ENCODE measurements at places on chromosomes 12 and 14. TPM values are rescaled to one million over a fixed set of nuclear protein-coding genes. Genes with fewer than 3 reads are reported as not detected.

- DNase-seq, result peak; percentile 71
Observed at GRCh38 chr12:105740970-105741725, 397.6 kb downstream of the NUAK1 start.

CATSPERB gene
- 0.37 TPM for total RNA-seq

DPY19L2 gene
- total RNA-seq, result 51.0 TPM

DNA sequence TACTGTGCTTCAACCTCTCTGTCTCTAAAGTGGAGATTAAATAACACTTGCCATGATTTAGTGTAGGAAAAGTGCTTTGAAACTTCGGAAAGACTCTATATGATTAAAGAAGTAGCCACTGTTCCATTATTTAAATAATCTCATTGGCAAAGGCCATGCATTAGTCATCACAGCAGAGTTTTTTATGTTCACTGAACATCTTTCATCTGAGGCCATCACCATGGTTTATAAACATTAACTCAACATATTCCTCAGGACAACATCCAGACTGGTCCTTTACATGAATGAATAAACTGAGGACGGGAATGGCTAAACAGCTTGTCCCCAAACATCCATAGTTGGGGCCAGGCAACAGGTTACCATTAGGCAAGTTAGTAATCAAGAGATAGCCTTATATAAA, 124.6 kb upstream of the FRMD6 start:
- no peak for DNase-seq

KIF21A gene
- total RNA-seq, result 55.3 TPM

DNA sequence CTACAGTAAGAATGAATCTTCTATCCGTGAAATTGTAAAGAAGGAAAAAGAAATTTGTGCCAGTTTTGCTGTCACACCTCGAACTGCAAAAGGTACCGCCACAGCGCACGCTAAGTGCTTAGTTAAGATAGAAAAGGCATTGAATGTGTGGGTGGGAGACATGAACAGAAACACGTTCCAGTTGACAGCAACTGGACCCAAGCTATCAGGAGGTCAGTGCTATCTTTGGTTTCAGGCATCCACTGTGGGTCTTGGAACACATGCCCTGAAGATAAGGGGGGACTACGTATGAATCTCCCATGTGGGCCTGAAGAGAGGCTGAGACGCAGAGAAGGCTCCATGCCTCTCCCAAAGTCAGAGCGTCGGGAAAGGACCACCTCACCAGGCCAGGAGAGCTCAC, 9.8 kb downstream of the IFFO1 start:
- peak; percentile 11 for DNase-seq

SLC25A47 gene
- not detected for total RNA-seq

DNA sequence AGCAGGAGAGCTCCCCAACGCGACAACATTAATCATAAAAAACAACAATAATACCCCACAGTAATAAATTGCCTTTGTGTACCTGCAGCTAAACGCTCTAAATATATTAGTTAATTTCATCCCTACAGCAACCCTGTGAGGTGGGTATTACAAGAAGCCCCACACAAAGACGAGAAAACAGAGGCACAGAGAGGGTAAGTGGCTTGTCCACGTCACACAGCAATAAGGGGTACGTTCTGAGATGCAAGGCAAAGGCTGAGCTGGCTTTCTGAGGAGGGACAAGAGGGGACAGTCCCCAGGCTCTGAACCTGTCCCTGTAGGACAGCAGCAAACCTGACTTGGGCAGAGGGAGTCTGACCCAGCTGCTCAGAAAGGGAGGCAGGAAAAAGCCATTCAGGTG, 78.2 kb downstream of the NCOR2 start:
- DNase-seq, result no peak

DNA sequence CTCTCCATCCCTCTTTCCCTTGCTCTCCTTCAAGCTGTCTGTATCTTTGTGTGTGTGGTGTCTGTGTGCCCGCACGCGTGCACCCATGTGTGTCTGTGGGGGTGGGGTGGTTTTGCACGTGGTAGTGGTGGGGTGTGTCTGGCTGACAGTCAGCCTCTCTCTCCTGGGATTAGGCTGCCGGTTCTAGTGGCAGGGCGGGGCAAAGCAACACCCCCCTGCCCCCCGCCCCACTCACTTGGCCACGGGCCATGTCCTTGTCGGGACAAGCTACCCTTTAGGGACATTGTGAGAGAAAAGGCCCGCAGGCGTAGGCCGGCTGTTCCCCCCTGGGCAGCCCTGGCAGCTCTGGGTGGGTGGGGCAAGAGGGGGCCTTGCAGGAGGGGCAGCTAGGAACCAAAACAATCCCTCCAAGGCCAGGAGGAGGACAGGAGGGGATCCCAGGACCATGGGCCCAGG, 182.6 kb downstream of the ALG10 start:
- DNase-seq, result no peak

DNA sequence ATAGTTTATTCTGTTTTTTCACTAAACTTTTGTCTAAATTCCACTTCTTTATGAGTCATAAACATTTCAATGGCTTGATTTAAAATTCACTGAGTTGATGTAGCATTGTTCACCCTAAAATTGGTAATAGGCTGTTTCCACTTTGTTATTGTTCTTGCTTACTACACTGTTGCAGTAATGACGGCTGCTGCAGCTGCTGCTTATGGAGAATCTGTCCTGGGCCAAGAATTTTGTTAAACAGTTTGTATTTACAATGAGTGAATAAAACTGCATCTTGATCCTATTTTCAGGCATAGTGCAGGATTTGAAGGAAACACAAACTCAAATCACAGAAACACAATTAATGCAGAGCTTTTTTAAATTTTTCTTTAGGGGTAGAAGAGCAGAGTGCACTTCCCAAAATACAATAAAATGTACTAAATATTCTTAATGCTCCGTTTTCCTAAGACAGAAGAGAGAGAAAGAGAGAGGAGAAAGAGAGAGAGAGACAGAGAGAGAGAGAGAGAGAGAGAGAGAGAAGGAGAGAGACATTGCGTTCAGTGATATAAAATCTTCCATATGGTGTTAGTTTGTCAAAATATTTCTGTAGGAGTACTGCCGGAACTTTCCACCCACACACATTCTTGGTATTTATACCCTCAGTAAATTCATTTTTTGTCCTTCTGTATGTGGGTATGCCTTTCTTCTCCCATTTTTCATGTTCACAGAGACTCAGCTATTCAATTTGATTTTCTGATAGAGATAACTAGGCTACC, 266.4 kb downstream of the LRFN5 start:
- DNase-seq, result no peak

GRCh38 chr14:37585971-37586796, 8.9 kb downstream of the FOXA1 start:
- DNase-seq, result no peak

AVPR1A gene
- total RNA-seq, result 1.9 TPM

PLEKHG7 gene
- total RNA-seq, result not detected

GRCh38 chr12:65765436-65765813, 58.9 kb upstream of the HMGA2 start:
- DNase-seq, result no peak

- DNase-seq, result no peak
Observed at GRCh38 chr14:74515891-74516412, 22.4 kb downstream of the ISCA2 start.

DNA sequence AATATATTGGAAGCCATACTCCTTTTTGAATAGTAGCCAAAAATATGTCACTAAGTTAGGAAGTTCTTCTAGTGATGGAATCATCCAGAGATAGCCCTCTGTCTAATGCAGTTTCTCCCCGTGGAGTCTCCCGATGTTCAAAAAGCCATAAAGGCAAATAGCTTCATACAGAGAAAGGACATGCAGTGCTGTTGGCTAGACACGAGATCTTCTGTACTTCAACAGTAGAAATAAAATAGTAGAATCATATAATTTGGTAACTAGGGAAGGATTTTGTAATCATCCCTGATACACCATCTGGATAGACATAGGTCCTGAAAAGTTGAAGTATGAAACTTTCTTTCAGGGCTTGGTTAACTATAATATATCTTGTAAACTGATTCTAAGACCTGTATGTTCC, 27.6 kb downstream of the LRFN5 start:
- DNase-seq, result no peak

LMNTD1 gene
- total RNA-seq, result not detected

GRCh38 chr12:49345825-49346658, 646 bp upstream of the DNAJC22 start:
- no peak for DNase-seq

GRCh38 chr14:59093902-59094301, 94.6 kb upstream of the DAAM1 start:
- DNase-seq, result no peak

TMEM30B gene
- 0.42 TPM for total RNA-seq

- no peak for DNase-seq
Observed at GRCh38 chr12:84159260-84159659, 753.3 kb downstream of the SLC6A15 start.

SINHCAF gene
- 12.9 TPM for total RNA-seq

DNA sequence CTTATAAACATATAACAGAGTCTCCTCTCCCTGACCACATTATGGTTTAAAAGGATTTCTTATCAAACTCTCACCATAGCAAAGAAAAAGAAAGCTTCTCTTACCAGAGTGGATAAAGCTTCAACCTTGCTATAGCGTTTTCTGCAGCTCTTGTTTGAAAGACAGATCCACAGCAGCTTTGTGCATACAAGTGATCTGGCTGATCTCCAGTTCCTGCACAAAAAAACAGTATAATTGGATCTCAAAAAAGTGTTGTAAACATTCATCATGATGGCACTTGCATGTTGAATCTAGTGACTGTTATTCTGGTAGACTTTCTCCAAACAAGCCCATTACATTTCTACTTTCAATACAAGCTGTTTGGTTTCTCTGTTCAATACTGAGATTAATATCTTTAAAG, 178.9 kb upstream of the MGAT4C start:
- no peak for DNase-seq

DNA sequence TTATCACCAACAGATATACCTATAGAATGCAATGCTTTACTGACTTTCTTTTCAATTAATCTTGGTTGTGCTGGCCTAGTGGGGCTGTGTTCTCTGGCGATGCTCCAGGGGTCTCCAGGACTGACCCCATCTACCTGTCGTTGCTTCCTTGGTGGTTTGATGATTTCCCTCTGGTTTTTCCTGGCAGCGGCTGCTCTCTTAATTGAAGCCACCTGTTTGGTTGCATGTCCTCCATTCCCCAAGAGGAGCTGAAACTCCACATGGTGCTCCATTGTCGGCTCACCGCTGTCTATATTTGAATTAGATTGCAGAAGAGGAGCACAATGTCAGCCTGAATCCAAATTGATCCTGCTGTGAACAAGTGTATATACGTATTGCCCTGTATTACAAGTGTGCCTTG, 7.1 kb upstream of the IFNG-AS1 start:
- no peak for DNase-seq

- no peak for DNase-seq
Observed at GRCh38 chr14:24954700-24955037, 95.3 kb downstream of the STXBP6 start.

BEGAIN gene
- 0.79 TPM for total RNA-seq

DNA sequence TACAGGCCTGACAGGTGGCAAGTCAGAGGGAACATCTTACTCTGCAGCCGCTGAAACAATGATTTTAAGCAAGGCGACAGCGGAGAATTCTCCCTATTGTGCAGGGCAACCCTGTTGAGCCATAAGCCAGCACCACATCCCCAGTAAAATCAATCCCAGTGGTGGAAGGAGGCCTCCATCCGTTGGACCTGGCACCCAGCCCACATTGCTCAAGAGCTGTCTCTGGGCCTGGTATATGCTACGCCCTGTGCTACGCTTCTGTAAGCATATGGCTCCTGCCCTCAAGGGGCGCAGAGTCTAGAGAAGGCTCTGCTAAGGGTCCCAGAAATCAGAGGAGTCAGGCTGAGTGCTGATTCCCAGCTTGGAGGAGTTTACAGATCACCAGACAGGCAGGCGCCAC, 265.5 kb downstream of the CACNA1C start:
- peak; percentile 53 for DNase-seq
